LHCN-M2 (cell line): ENCODE measurements at places on chromosomes 4 and X. TPM values are rescaled to one million over a fixed set of nuclear protein-coding genes. Genes with fewer than 3 reads are reported as not detected.
A peak's percentile ranks its signal among the peaks of the same experiment; 100 is the strongest.

DNA sequence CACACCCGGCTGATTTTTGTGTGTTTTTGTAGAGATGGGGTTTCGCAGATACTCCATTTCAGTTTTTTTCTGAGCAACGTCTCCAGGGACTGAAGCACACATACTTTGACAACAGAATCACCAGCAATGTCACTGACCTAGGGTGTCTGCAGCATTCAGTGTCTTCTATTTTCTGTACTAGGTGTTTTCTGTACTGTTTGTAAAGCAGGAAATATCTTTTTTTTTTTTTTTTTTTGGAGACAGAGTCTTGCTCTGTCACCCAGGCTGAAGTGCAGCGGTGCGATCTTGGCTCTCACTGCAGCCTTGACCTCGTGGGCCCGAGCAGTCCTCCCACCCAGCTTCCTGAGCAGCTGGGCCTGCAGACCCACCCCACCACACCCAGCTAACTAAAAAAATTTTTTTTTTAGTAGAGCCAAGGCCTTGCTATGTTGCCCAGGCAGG is 8.9 kb downstream of the ADD1 start:
- no peak for DNase-seq

- DNase-seq, result no peak
These were observed 182.2 kb downstream of the PACRGL start for GRCh38 chr4:20882500-20882899.

DNA sequence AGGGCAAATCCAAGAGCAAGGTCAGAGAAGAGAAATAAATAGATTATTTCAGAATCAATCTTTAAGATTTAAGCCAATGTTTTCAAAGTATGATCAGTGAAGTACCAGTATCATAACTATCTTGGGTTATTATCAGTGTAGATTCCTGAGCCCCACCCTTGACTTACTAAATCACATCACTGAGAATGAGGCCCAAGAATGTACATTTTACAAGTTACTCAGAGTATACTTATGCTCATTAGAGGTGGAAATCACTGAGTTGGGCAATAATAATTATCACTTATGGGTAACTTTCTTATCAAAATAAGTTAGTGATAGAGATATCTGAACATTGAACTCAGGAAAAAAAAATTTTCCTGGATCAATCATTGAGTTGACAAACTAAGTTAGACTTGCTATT is 121.6 kb upstream of the NOCT start:
- DNase-seq, result no peak

GRCh38 chrX:20488473-20488872 is 221.8 kb upstream of the RPS6KA3 start:
- no peak for DNase-seq

DNA sequence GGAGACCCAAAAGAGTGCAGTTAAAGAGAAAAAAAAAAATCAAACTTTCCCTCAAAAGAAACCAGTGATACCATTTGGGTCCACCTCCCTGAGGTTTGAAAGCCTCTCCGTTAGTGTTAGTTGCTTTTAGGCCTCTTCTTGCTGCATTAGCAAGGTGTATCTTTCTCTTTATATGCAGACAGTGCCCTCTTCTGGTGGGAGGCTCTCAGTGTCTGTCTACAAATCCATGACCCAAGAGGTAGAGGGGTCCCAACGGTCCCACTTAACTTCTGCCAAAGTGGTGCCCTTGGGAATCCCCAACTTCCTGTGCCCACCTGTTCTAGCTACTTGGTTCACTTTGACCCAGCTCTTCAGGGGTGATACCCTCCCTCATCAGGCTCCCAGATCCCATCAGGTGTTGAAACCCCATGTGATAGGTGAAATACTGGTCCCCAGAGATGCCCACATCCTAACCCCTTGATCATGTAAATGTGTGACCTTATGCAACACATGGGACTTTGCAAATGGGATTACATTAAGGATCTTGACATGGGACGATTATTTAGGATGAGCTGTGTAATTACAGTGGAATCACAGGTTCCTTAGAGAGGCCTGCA is 63.7 kb upstream of the CD99 start:
- DNase-seq, result peak; percentile 45

DNA sequence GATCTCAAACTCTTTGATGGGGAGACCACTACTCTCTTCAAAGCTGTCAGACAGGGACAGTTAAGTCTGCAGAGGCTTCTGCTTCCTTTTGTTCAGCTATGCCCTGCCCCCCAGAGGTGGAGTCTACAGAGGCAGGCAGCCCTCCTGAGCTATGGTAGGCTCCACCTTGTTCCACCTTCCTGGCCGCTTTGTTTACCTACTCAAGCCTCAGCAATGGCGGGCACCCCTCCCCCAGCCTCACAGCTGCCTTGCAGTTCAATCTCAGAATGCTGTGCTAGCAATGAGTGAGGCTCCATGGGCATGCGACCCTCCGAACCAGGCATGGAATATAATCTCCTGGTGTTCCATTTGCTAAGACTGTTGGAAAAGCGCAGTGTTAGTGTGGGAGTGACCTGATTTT is 42.1 kb upstream of the UGT2B10 start:
- DNase-seq, result no peak

GRCh38 chr4:44738615-44739014 is 12.3 kb upstream of the GNPDA2 start:
- DNase-seq, result no peak

- no peak for DNase-seq
These were observed 181.4 kb upstream of the NEIL3 start for GRCh38 chr4:177128306-177128705.

Gene VCX
- total RNA-seq, result not detected in 2 replicates

Gene OTUD5
- 27.8 and 40.2 TPM in 2 replicates for total RNA-seq

Gene MAGEA9B
- not detected in 2 replicates for total RNA-seq
